Activated B cell treated with CpG ODN at 0.5 μM for 24 hours (primary cell): ENCODE measurements at places on chromosomes 1 and 21. TPM values are rescaled to one million over a fixed set of nuclear protein-coding genes. Genes with fewer than 3 reads are reported as not detected.

TMEM54 gene
- total RNA-seq: 0.44 and 0.66 TPM in 2 replicates

RASAL2 gene
- 0.16 and 0.24 TPM in 2 replicates for total RNA-seq

RPS6KA1 gene
- 139 and 150 TPM in 2 replicates for total RNA-seq

ACOT11 gene
- 0.10 and 0.16 TPM in 2 replicates for total RNA-seq

GBP7 gene
- total RNA-seq: not detected in 2 replicates

FALEC gene
- 1.1 TPM in 1 of 2 replicates, not detected in the other for total RNA-seq

- no peak for DNase-seq
- no peak overlapping the region for H3K27ac ChIP-seq
- no peak overlapping the region for H3K4me3 ChIP-seq
- no peaks in the 10 kb centered on the region for H3K4me1 ChIP-seq
Observed at GRCh38 chr21:26962621-26963181, 4.2 kb downstream of the ADAMTS5 start.

- H3K4me3 ChIP-seq: no peak overlapping the region
- H3K27ac ChIP-seq: peak overlapping the region; percentile 13
- no peak for DNase-seq
Observed at GRCh38 chr1:55156093-55156492, 59.1 kb downstream of the USP24 start.

GRCh38 chr1:8599646-8600212 is 217.7 kb downstream of the RERE start:
- no peak overlapping the region for H3K4me3 ChIP-seq
- H3K27me3 ChIP-seq: no peaks in the 10 kb centered on the region
- no peak overlapping the region for H3K27ac ChIP-seq
- H3K4me1 ChIP-seq: peaks cover 47% of the 10 kb centered on the region
- peaks cover 18% of the 10 kb centered on the region for H3K36me3 ChIP-seq
- DNase-seq: no peak

DNA sequence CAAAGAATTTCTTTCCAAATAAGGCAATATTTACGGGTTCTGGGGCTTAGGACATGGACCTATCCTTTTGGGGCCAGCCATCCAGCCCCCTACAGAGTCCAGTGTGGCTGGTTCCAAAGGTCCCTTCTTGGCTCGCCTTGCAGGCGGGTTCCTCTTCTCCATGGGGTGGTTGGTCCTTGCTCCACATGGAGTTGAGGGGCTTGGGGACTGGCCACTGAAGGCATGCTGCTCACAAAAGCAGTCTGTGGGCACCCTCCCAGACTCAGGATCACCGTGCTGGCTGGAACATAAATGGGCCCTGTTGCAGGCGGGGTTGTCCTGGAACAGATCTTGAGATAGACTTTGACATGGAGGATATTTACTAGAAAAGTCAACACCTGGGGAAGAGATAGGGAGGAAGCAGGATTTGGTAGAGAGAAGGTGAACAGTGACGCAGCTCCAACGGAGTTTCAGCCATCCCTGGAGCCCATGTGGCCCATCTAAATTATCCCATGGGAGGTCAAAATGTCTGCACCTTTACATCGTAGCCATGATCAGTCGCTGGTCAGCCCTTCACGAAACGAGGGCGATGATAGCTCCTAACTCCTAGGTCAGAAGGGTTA is 39.1 kb upstream of the LRP8 start:
- H3K4me1 ChIP-seq: peaks cover 47% of the 10 kb centered on the region
- DNase-seq: peak; percentile 4
- H3K27ac ChIP-seq: peak overlapping the region; percentile 95

- no peak overlapping the region for H3K4me3 ChIP-seq
- H3K27me3 ChIP-seq: peaks cover 2% of the 10 kb centered on the region
- DNase-seq: no peak
- no peak overlapping the region for H3K27ac ChIP-seq
Observed at GRCh38 chr1:78367700-78368099, 123.1 kb upstream of the PTGFR start.
